ENCODE measurements at places on chromosomes 1 and 21.

- no peak for DNase-seq
Observed at GRCh38 chr1:82090104-82090503, 289.4 kb downstream of the ADGRL2 start.

DNA sequence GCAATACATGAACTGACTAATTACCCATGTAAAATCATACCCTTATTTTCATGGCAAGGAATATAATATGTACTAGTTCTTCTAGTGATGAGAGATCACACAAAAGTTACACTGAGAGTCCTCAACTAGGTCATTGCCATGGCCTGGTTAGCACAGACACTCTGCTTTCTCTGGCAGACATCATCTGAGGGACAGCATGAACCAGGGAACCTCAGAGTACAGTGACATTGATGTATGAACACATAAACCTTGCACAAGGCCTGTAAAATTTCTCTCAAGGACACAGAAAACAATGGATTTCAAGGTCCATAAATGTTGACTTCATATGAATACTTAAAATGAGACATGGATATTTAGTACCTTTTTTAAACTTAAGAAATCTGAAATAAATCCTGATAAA, 108.8 kb upstream of the MAGI3 start:
- DNase-seq: no peak

GRCh38 chr1:60564916-60565750, 491.6 kb upstream of the C1orf87 start:
- no peak for DNase-seq

DNA sequence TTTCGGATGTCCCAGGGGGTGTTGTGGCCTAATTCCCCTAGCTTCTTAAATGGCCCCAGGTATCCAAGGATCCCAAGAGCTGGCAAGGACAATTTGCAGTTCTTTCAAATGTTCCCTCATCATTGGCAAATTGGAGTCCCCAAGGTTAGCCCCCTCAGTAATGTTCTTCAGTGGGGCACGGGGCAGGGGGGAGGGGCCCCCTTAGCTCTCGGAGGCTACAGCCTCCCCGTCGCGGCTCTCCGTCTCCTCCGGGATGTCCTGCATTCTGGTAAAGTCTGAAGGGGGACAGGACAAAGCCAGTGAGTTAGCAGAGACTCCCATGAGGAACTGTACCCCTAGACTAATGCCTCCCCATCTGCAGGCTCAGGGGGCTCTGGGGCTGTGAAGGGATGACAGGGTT, 6.3 kb downstream of the RXFP4 start:
- no peak for DNase-seq

DNA sequence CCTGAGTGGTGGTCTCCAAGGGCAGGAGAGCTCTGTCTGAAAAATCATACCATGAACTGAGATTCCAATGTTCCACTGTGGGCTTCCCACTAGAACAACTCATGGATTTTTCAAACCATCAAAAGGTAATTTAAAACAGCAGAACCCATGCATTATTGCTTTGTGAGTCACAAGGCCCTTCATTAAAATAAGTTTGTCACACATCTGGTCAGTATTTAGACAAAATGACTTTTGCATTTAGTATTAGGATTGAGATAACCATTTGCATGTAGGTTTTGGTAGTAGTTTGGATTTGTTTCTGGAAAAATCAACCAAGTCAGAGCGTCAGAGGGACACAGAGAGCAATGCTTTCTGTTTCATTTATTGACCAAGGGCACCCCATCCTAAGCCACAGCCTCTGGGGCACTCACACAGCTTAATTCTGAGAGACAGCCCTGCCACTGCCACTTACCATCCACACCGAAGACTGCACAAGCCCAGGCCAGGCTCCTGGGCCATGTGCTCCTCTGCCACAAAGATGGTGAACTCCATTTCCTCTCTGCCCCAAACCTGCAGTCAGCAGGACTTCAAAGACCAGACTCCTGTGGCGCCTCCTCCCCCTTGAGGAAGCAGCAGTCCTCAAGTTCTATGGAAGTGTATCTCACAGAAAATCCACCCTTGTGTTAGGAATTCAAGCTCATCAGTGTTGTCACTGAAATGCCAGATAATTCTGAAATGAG, 132.6 kb upstream of the DUSP10 start:
- DNase-seq: no peak

DNA sequence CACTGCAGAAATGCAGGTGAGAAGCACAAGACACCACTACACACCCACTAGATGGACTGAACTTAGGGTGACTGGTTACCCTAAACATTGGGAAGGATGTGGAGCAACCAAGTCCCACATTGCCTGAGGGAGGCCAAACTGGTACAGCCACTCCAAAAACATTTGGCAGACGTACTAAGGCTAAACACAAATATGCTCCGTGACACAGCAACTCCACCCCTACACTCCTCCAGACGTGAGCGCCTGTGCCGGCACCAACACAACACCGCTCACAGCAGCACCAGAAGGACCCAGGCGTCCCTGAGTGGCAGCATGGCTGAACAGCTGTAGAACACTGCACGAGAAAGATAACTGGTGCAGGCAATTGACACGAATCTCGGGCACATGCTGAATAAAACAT, 14.7 kb downstream of the PTTG1IP start:
- DNase-seq: no peak

DNA sequence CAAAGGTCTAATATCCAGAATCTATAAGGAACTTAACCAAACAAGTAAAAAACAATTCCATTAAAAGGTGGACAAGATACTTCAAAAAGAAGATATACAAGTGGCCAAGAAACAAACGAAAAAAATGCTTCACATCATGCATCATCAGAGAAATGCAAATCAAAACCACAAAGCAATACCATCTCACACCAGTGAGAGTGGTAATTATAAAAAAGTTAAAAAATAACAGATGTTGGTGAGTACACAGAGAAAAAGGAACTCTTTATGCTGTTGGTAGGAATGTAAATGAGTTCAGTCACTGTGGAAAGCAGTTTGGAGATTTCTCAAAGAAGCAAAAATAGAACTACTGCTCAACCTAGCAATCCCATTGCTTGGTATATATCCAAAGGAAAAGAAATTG, 218.6 kb downstream of the SLC44A5 start:
- DNase-seq: no peak

DNA sequence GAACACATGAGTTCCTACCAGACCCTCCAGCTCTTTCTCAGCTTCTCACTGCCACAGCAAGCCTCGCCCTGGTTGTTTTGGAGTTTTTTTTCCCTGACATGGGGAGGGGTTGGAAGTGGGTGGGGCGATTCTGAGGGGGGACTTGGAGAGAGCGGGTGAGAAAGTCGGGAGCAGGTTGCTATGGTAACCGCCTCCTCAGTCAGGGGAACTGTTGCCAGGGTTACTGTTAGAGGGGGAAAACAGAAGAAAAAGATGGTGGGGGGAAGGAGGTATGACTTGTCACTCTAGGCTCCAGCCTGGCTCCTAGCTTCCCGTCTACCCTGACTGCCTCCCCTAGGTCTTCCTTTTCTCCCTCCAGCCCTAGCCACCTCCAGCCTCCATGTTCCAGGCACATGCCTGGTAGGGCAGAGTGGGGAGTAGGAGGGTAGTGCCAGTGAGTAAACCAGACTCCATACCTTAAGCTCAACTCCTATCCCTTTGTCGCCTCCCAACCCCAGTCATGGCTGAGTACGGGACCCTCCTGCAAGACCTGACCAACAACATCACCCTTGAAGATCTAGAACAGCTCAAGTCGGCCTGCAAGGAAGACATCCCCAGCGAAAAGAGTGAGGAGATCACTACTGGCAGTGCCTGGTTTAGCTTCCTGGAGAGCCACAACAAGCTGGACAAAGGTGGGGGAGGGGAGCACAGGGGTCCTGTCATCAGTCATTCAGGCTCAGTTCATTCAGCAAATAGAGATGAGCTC, 6.0 kb downstream of the PEA15 start:
- no peak for DNase-seq

- no peak for DNase-seq
Observed at GRCh38 chr1:232553050-232553754, 76.7 kb downstream of the SIPA1L2 start.
